ENCODE measurements at places on chromosomes 5 and 9.

- no peak for DNase-seq
These were observed 155.2 kb downstream of the MAPKAP1 start for GRCh38 chr9:125551781-125552180.

- DNase-seq = no peak
These were observed 25.9 kb downstream of the ROR2 start for GRCh38 chr9:91924090-91924489.

- DNase-seq = no peak
These were observed 215.8 kb upstream of the DAB2 start for GRCh38 chr5:39640552-39640951.

DNA sequence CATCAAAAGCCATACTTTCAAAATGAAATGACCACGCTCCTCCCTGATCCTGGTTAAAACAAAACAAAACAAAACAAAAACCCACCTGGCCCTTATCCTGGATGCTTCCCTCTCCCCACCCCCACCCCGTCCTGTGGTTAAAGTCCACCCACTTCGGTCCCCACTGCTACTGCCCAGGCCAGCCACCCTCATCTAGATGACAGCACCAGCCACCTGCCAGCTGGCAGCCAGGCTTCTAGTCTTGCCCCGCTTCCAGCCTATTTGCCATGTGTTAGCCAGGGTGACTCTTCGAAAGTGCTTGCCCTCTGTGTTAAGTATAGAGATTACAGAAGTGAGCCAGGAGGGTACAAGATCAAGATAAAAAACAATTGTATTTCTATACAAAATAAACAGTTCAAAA, 27.5 kb upstream of the NCS1 start:
- no peak for DNase-seq

DNA sequence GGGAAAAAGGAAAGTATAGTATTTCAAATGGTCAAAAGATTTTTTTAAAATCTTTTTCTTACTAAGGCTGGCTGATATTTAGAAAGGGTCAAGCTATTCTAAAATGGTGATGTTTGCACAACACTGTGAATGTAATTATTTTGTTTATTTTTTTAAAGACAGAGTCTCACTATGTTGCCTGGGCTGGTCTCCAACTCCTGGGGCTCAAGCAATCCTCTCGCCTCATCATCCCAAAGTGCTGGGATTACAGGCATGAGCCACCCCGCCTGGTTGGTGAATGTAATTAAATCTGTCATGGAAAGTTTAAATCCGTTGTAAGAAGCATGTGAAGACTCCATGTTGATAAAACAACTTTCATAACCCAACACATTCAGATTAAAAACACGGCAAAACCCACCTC, 2.6 kb downstream of the UBTD2 start:
- DNase-seq = no peak

GRCh38 chr5:109076741-109077140, 329.0 kb downstream of the FER start:
- DNase-seq = no peak

GRCh38 chr5:139422307-139422893, 16.9 kb downstream of the DNAJC18 start:
- DNase-seq = peak; percentile 66

DNA sequence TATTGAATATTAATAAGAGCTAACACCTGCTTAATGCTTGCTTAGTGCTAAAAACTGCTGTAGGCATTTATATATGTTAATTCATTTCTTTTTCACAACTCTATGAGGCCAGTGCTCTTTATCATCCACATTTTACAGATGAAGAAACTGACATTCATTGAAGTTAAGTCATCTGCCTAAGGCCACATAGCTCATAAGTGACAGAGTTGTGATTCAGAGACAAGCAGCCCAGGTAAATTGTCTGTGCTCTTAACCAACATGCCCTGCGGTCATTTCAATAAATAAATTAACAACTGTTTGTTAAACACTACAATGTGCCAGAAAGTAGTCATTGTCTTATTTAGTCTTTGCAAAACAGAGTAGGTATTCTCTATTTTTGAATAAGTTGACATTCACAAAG, 1354.4 kb upstream of the C9orf72 start:
- DNase-seq = no peak
